Small intestine (tissue), 16 donors: ENCODE measurements at places on chromosomes 3 and 15.

- DNase-seq: no peak
These were observed 6.1 kb downstream of the ERICH6 start for GRCh38 chr3:150697646-150698045.

DNA sequence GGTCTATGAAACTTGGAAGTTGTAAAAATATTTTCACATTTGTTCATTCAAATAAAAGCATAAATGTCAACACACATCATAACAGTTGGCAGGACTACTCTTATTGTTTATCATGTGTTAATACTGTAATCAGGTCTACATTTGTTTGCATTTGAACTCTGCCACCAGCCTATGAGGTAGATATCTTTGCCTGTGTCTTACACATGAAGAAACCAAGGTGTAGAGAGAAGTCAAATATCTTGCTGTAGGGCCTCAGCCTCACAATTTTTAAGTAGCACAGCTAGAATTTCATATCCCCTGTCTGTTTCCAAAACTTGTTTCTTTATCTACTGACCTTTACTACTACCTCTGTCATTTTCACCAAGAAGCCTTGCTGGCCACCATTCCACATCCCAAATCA, 161.9 kb downstream of the ZIC4 start:
- no peak for DNase-seq

DNA sequence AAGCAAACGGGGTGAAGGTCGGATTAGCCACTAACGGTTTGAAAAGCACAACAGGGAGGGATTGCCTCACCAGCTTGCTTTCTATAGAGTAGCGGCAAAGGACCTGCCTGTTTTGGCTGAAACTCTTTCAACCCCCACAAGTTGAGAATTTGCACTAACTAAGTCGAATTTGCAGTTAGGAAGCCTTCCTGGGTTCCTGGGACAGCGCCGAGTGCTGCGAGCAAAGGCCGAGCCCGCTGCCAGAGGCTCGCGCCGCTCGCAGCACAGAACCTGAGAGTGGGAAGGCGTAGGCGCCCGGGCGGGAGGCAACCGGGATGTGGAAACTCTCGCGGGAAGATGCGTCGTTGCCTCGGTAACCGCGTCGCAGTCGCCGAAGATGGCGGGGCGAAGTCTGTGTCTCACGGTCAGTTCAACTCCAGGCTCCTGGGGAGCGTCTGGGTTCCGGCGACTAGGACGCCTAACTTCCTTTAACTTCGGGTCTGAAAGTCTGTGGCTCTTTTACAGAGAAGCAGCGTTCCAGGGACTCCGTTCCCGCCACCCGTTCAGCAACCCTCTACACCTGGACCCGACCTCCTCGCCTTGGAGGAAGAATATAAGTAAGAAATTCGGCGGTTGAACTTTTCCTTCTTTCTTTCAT, at the start of gene TEX9:
Gene TEX9 (plus strand): TSS at position 352 of the 637 bp plus-strand sequence. CDS start 25 bp downstream, at position 377.
- peak; percentile 91 for DNase-seq

- no peak for DNase-seq
These were observed 73.2 kb upstream of the ARL6 start for GRCh38 chr3:97691354-97691753.

GRCh38 chr3:64530434-64531049, 157.3 kb downstream of the ADAMTS9 start:
- DNase-seq: peak; percentile 31

GRCh38 chr15:79989183-79989582, 18.2 kb upstream of the BCL2A1 start:
- no peak for DNase-seq

DNA sequence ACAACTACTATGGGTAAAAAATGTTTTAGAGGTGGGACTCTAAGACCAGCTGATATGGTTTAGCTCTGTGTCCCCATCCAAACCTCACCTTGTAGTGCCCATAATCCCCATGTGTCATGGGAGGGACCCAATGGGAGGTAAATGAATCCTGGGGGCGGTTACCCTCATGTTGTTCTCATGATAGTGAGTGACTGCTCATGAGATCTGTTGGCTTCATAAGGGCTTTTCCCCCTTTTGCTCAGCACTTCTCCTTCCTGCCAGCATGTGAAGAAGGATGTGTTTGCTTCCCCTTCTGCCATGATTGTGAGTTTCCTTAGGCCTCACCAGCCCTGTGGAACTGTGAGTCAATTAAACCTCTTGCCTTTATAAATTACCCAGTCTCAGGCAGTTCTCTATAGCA, 45.7 kb downstream of the FAM98B start:
- no peak for DNase-seq

GRCh38 chr3:45878124-45878523, 8.2 kb upstream of the CCR9 start:
- no peak for DNase-seq

- no peak for DNase-seq
These were observed 34.8 kb upstream of the CFAP20DC start for GRCh38 chr3:59084583-59084982.

DNA sequence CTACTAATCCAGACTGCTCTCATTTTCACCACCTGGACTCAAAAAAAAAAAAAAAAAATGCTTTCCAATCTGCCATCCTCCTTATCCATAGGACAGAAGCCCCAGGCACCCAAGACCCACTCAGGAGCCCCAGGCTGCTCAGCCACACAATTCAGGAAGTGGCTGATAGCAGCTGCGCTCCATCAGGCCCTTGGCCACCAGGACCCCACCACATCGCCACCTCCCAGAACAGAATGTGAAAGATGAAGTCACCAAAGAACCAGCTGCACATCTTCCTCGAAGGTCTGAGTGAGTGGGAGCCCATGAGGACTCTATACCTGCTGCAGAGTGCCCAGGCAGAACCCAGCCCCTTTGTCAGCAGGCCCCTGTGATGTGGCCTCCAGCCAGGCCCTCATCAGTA, 19.5 kb downstream of the POC1A start:
- DNase-seq: no peak

- no peak for DNase-seq
These were observed 62.6 kb upstream of the RAB6B start for GRCh38 chr3:133958071-133958805.

DNA sequence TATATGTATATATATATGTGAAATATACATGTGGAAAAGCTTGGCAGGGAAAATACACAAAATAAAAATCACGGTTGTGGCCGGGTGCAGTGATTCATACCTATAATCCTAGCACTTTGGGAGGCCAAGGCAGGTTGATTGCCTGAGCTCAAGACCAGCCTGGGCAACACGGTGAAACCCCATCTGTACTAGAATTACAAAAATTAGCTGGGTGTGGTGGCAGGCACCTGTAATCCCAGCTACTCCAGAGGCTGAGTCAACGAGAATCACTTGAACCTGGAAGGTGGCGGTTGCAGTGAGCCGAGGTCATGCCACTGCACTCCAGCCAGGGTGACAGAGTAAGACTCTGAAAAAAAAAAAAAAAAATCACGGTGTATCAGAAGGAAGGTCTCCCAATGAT, 20.8 kb upstream of the ARHGEF3 start:
- no peak for DNase-seq

DNA sequence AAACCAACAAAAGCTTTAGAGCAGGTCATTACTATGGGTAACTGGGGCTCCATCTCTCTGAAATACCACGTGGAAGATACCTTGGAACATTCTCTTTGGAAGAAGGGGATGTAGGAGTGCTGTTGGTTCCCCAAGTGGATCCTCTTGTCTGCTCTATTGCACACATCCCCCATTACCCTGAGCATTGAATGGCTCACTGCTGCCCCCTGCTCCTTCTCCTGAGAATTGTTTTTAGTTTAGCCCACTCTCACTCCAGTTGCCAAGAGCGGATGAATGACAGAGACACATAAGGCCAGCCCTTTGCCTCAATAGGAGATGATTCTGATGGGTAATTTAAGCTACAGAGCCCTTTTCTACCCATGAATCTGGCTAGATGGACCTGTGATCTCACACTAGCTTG, 135.6 kb upstream of the SUCLG2 start:
- peak; percentile 62 for DNase-seq

GRCh38 chr15:41797201-41797944, 23.1 kb downstream of the MAPKBP1 start:
- no peak for DNase-seq

DNA sequence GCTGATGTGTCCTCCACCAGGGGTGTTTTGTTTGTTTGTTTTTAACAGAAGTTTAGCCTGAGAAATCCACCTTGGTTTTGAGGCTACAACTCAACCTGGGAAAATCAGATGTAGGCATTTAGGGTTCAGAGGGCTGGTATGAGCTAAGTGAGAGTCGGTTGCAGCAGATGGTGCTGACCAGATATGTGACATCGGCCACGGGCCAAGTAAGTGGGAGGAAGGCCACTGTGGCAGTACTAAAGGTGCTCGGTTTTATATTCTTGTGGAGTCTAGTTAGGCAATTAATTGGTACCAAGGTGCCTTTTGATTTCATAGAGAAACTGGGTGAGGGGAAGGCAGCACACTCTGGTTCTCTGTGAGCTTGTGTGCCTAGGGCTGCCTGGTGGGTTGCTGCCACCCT, 10.5 kb downstream of the MTMR14 start:
- DNase-seq: no peak

DNA sequence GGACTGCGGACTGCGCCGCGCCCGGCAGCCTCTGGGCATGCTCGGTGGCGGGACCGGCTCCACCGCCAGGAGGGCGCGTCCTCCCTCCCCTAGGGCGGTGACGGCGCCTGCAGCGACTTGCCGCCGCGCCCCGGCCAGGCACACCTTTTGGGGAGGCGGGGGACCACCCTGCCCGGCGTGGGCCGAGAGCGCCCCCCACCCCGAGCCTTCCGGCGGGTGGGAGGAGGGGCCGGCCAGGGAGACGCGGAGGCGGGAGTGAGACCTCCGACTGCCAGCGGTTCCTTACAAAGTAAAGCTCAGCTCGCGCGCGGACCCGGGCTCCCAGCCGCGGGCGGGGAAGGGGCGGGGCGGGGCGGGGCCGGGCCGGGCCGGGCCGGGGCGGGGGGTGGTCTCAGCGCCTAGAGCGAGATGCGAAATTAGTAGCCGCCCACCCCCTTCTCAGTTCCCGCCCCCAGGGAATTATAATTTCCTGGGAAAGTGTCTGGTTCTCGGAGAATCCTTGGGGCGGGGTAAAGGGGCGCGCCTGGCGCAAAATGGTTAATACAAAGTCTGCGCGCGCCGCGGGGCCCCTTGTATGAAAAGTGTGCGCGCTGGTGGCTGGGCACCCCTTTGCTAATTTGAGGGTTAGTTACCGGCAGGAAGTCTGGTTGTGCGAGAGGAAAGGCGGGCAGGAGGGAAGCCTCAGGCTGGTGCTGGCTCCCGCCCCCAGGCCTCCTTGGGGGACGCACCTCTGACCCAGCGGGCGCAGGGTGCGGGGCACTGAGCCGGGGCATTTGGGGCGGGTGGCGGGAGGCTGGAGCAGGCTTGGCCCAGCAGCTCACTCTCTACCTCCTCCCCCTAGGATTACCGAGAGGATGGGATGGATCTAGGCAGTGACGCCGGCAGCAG, 224.8 kb upstream of the IL12A start:
- DNase-seq: peak; percentile 90

DNA sequence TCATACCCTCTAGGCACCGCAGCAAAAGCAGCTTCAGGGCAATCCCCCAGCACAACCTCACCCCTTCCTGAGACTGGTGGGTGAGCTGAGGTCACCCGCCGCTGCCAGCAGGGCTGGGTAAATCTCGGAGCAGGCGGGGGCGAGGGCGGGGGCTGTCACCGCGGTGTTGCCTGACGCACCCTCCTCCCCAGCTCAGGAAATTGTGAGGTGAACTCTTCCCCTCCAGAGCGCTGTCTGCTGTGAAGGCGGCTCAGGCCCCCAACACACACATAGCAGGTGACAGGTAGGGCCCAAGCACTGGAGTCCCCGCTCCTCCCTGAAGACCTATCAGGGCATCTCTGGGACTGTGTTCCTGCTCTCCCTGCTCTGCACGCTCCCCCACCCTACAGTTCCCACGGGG, 30.2 kb upstream of the FURIN start:
- peak; percentile 35 for DNase-seq

GRCh38 chr3:79514069-79514468, 253.7 kb downstream of the ROBO1 start:
- no peak for DNase-seq

- DNase-seq: no peak
These were observed 35.2 kb downstream of the SENP8 start for GRCh38 chr15:72153269-72154000.

DNA sequence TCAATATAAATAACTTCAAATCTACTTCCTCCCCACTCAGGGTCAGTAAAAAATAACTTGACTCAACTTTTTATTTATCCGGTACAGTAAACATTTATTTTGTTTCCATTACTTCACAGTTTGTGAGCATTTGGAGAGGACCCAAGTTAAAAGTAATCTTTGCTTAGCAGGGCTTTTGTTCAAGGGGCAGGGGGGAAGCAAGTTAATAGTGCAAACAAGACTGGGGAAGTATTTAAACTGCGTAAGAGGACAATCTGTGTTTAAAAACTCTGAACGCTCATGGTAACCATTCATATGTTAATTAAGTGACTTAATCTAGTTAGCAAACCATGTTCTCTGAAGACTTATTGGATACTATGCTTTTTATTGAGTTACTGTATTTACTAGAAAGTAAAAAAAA, 346.2 kb downstream of the SLC9A9 start:
- no peak for DNase-seq

DNA sequence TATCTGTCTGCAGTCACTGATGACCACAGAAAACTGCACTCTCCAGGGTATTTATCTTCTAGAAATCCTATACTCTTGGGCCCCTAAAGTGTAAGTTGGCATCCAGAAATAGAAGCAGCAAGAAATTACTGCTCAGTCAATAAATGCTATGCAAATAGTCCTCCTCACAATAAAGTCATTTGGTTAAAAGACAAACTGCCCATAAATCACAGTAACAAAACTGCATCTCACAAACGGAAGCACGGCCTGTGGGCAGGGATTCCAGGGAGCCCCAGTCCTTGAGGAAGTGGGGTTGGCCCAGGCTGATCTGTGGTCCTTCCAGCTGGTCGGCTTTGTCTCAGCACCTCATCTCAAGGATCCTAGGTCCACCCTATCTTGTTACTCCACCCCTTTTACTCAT, 29.7 kb upstream of the SPATA12 start:
- no peak for DNase-seq

DNA sequence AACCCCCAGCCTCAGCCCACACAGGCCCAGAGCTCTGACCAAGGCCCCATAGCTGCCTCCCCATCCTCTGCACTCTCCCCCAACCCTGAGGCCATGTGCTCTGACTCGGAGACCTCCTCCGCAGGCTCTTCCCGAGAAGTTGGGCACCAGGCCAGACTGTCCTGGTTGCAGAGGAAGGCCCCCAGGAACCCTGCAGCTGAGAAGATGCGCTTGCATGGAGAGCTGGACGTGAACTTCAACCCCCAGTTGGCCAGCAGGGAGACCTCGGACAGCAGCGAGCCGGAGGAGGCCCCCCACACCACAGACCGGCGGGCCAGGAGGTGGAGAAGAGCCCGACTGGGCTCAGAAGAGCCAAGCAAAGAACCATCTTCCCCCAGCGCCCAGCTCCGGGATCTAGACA, 119.5 kb upstream of the EIF1B start:
- DNase-seq: no peak

- no peak for DNase-seq
These were observed 74.6 kb upstream of the MYZAP start for GRCh38 chr15:57517030-57517671.

- no peak for DNase-seq
These were observed 128.7 kb downstream of the GHSR start for GRCh38 chr3:172319595-172319994.

DNA sequence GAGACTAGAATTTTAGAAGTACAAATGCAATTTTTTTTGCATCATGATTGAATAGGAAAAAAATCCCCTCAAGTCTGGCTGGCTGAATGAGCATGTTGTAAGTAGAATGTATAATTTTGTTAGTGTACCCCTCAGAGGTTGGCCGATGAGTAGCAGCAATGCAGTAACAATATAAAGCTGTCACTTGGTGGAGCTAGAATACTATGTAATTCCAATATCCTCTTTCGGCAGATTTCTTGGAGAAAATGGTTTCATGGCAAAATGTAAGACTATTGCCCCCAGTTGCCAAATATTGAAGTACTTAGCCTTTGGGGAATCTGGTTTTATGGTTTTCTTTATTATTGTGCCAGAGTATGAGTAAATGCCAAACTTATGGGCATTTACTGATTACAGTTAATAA, 39.8 kb upstream of the SGO1 start:
- peak; percentile 13 for DNase-seq
